ENCODE measurements at places on chromosomes 11 and 22.

DNA sequence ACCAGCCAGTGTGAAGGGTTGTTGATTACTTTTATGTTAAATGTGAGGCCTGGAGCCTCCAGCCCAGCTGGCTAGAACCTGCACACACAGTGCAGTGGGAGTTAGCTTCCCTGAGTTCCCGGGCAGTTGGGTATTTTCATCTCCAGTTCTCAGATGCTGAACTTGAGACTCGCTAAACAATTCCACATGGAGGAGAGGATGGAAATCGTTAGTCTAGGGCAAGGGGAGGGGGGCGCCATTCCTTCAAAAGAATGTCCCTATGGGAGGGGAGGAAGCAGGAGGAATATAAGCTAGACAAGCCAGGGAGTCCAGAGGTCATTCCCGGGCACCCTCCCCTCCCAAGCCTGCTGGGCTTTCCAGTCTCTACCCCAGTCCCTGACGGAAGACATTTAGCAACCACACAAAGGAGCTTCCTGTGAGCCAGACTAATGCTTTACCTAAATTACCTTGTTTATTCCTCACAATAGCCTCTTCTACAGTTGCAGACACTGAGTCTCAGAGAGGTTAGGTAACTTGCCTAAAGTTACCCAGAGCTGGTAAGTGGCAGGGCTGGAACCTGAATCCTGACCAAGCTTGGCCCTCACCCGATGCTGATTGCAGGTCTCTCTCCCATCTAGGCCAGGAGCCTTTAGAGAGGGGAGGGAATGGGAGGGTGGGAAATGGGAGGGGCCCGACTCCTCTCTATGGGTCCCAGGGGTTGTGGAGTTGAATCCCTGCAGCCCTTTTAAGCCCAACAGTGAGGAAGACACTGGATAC lies 1.9 kb upstream of the TSKU start:
- DNase-seq = no peak

DNA sequence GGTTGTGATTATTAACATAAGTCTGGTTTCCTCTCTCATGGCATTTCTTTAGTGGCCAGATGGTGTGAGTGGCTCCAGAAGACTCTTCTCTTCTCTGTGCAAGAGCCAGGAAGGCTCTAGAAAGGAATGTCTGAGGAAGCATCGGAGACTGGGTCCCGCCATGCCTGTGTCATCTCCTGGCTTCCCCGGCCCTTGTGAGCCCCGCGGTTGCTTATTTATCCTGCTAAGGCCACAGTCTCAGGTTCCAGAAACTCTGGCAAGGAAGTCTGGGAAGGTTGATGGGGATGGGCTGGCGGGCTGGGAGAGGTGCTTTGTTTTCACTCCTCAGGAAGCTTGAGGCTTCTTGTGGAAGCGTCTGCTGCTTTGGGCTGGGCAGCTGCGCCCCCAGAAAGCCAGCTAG lies 18.9 kb downstream of the BCR start:
- no peak for DNase-seq

DNA sequence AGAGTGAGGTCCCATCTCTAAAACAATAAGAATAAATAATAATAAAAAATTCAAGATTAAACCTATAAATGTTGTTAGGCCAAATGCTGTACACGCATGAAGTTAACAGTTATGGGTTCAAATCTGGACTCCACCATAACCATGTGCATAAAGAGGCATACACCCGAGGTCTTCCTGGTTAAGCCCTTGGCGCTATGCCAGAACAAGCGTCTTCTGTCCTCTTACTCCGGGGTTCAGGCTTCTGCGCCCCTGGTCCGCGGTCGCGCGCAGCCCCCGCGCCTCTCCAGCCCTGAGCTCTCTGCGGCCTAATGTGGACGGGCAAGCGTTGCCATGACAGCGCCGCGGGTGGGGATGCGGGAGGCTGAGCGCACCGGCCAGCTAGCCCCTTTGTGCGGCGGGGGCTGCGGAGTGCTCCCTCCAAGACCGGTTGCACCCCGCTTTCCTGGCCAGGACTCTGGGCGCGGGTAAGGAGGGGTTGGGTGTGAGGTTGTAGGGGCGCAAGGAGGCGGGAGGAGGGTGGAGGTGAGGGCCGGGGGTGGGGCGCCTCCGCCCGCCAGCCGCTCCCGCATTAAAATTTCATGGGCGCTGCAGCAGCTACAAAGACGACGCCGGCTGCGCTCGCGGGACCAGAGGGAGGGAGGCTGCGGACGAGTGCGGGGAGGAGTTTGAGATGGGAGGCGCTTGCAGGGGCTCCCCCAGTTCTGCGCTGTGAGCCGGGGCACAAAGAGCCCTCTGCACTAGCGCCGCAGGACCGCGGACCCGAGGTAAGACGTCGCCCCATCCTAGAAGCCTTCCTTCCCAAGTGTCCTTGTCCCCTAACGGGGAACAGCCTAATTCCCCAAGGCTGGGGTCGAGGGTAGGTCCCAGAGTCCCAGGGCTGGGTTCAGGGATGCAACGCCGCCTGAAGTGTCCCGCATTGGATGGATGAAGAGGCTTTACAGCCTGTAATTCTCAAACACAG lies at the start of gene MIAT:
Gene MIAT, plus strand, starts transcription at position 698 of the 961 bp plus-strand sequence.
- DNase-seq = peak; percentile 23

DNA sequence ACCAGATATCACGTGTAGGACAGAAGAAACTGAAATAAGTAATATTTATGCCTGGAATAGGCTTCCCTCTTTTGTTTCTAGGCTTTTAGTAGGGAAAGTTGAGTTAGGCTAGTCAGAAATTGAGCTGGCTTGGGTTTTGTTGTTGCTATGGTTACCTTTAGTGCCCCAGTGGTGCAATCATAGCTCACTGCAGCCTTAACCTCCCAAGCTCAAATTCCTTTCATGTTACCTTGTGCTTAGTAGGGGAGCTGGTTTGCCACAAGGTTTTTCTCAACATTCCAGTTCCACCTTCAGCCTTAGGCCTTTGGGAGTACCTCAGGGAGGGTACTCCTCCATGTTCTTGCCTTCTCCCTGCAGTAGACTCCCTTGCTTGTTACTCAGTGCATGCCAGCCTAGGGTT lies 69.1 kb upstream of the SUSD2 start:
- DNase-seq = no peak

- DNase-seq = no peak
Observed at GRCh38 chr11:110032957-110033570, 60.1 kb upstream of the ZC3H12C start.

DNA sequence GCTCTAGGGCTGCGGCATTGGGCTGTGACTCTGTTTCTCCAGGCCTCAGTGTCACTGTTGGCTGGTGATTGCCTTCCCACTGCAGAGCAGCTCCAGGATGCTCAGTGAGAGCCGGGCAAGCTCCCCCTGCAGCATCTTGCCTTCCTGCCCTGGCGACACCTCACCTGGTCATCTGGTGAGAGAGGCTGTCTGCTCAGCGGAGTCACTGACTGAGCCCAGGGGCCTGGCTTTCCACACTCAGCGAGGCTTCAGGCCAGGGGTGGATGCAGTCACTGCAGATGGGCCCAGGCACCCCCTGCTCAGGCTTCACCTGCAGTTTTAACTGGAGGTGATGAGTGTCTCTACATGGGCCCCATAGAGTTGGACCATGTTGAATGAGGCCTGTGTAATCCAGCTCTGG lies 136.8 kb downstream of the CACNA1I start:
- no peak for DNase-seq

DNA sequence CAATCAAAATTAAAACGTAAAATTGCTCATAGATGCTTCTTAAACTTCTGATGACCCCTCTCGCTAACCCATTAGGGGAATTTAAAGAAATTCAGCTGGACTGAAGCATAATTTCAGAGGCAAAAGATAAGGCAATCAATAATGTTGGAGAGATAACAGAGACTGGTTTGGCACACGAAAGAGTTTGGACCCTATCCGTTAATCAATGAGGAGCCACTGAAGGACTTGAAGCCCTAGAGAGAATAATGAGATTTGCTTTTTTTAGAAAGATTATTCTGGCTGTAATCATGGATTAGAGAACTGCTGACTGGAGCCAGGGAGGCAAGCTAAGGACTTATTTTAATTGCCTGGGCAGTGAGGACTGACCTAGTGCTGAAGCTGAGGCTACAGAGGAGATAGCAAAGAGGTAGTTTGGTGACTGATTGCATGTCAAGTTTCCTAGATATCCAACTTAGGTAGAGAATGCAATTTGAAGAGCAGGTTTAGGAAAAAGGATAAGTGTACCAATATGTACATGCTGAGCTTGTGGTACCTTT lies 11.9 kb upstream of the ARHGAP42 start:
- DNase-seq = no peak

DNA sequence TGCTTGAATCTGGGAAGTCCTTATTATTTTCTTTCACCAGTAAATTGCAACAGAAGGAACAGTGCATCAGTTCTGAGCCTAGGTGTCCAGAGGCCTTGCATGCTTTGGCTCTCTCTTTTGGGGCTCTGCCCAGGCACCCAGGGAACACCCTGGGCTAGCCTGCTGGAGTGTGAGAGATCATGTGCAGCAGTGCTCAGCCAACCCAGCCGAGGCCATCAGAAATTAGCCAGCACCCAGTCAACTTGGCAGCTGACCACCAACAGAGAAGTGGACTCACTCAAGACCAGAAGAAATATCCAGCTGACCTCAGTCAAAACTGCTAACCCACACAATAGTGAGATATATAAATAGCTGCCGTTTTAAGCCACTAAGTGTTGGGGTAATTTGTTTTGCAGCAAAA lies 11.2 kb upstream of the P4HA3 start:
- no peak for DNase-seq

DNA sequence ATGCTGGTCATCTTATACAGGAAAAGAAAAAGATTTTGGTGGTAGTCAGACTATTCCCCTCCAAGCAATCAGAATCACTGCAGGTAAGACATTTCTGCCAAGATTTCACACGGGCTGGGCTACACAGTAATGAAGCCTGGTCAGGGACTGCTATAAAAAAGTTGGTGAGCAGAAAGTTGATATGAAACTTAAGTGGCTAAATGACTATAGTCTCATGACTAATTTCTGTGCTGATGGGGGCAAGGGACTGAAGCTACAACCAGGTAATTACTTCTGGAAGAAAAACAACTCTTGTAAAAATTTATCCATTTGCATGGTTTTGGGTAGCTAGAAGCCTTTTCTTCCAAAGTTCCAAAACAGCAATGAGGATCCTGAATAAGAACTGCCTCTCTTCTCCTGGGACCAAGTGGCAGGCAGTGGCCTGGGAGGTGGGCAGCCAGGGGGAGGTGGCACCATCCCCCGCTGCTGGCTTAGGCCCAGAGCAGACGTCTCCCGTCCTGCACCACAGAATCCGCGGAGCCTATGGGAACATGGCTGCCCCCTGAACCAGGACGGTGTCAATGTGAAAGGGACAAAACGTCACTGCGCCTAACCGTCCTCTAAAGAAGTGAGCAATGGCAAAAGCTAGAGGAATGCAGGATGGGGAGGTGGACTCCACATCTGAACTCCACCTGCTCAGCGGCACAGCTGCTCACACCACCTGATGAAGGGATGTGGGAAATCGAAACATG lies 122.6 kb upstream of the LMO1 start:
- DNase-seq = no peak

- no peak for DNase-seq
Observed at GRCh38 chr11:100970283-100971164, 159.1 kb downstream of the PGR start.

DNA sequence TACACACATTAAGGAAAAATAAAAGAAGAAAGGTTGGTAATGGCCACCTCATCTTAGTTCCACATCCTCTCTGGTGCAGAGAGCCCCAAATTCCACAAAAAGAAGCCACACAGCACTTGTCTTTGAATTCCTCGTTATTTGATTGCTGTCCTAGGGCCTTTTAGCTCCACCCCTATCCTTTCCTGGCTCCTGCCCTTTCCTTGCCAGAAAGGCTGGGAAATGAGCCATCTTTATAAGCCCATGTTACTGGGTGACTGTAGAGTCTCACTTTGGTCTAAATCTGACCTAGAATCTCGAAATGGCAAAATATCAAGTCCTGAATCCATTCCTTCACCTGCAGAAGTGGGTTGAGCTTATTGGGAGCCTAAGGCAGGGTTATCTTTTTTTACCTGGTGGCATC lies 4.3 kb upstream of the TMEM132A start:
- DNase-seq = no peak

GRCh38 chr11:117923773-117924172 lies 5.4 kb downstream of the TMPRSS13 start:
- no peak for DNase-seq

DNA sequence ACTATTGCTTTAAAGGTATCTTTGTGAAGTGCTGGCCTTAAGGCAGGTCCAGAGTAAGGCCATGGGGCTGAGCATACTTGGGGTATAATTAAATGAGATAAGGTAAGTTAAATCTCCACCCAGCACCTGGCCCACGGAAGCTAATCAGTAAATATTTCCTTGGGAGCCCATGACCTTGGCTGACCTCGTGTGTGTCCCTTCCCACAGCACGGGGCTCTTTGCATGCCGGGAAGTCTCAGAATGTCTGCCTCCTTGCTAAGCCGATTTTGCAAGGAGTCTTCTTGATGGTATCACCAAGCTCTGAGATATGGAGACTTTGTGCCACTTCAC lies 46.5 kb downstream of the ADM start:
- DNase-seq = no peak

GRCh38 chr22:35568751-35569739 lies 28.4 kb downstream of the RASD2 start:
- DNase-seq = peak; percentile 47

DNA sequence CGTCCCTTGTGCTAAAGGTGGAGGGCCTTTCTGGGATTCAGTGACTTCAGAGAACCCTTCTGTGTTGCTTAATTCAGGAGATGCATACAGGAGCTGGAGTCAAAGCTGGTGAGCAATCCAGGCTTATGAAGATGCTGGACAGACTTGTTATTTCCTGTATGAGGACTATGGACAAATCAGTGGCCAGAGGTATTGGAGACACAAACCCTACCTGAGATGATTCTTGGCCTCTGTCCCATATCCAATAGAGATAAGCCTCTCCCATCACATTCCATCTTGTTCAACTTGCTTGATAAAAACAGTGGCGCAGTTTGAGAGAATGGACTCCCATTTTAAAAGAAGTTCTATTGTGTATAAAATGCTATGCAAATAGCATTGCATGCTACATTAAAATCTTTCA lies at the start of gene MRGPRX1:
Gene MRGPRX1, minus strand, starts transcription at position 101 of the 400 bp plus-strand sequence. CDS start 4,630 bp downstream, outside the sequence.
- no peak for DNase-seq

- no peak for DNase-seq
Observed at GRCh38 chr11:9380773-9381172, 3.7 kb upstream of the IPO7 start.

GRCh38 chr11:100925935-100926334 lies 203.7 kb downstream of the PGR start:
- DNase-seq = peak; percentile 85

DNA sequence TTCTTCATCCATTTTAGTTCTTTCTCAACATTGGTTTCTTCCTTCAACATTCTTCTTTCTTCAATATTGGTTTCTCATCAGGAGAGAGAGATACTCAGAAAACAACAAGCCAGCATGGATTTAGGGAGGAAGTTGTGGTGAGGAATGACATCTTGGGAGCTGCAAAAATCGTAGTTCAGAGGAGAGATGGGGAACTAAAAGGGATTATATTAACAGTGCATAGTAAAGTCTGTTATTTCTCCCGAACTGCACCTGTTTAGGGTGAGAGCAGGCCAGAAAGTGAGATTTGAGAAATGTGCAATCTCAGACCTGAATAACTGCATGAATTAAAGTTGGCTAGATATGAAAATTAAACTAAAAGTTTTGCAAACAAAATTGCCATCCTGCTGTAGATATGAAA lies 94.5 kb downstream of the CASP12 start:
- DNase-seq = no peak
